ENCODE measurements at places on chromosomes 1 and 21. TPM values are rescaled to one million over a fixed set of nuclear protein-coding genes. Genes with fewer than 3 reads are reported as not detected.

Gene PDC
- not detected for total RNA-seq

Gene SH2D5
- total RNA-seq, result 0.39 TPM

GRCh38 chr1:204335085-204335484 lies 24.6 kb downstream of the PLEKHA6 start:
- no peak for DNase-seq

Gene ATP1A4
- 0.19 TPM for total RNA-seq

DNA sequence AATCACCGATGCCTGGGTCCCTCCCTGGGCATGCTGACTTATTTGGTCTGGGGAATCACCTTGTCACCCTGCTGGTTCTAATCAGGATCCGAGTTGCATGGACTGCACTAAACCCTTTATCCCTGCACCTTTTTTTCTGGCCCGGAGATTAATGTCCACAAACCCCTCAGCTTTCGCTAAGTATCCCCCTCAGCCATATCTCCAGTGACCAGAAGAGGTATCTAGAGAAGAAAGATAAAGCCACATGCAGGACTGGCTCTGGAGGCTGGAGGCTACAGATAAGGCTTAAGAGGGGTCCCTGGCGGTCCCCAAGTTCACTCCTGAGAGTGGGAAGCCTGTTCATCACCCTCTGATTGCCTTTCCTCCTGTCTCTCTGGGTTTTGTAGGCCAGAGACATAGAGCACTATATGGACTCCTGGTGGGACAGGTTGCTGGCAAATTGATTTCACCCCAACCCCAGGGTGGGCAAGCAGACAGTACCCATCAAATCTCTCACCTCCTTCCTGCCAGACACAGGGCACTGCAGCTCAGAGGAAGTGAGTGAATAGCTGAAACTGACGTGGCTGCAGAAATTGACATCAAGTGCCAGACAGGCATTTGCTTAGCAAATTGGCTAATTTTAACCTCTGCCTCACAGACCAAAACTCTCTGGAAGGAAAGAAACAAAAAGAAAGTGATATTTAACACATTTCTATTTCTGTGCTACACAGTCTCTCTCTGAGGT lies 38.8 kb downstream of the HMGB4 start:
- DNase-seq, result no peak

Gene TMOD4
- not detected for total RNA-seq
